ENCODE measurements at places on chromosomes 16 and 17.

GRCh38 chr16:11233727-11234376, 22.2 kb downstream of the SOCS1 start:
- peak; percentile 69 for DNase-seq

DNA sequence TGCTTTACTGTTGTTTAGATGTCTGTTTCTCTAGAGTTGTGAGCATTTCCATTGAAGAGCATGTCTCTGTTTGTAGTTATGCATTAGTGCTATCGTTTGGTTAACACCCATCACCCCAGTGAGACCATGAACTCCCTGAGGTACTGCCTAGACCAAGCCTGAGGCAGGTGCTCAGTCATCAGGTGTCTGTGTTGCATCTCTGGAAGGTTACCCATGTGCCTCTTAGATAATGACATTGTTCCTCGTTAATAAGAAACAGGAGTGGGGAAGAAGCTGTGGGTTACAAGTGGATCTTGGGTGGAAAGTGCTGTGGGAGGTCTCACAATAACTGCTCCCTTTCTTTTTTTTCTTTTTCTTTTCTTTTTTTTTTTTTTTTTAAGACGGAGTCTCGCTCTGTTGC, 18.3 kb downstream of the DNAJA3 start:
- DNase-seq, result no peak

DNA sequence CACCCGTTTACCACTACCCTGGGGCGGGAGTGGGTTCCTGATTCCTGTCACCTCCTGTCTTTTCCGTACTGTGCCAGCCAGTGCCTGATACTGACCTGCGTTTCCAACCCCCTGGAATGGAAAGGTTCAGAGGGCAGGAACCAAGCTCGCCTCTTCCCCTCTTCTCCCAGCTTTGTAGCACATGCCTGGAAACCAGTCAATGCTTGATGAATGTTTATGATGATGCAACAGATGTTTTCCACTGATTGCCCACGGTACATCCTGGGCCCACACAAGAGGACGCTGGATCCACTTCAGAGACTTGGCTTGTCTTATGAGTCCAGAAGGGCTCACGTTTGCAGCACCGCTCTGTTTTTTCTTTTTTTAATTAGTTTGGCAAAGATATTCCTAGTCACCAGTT, 262.0 kb downstream of the CPPED1 start:
- no peak for DNase-seq

- no peak for DNase-seq
These were observed 29.2 kb upstream of the FASN start for GRCh38 chr17:82127315-82127595.

- DNase-seq, result no peak
These were observed 1.4 kb upstream of the KRT28 start for GRCh38 chr17:40801157-40801556.

DNA sequence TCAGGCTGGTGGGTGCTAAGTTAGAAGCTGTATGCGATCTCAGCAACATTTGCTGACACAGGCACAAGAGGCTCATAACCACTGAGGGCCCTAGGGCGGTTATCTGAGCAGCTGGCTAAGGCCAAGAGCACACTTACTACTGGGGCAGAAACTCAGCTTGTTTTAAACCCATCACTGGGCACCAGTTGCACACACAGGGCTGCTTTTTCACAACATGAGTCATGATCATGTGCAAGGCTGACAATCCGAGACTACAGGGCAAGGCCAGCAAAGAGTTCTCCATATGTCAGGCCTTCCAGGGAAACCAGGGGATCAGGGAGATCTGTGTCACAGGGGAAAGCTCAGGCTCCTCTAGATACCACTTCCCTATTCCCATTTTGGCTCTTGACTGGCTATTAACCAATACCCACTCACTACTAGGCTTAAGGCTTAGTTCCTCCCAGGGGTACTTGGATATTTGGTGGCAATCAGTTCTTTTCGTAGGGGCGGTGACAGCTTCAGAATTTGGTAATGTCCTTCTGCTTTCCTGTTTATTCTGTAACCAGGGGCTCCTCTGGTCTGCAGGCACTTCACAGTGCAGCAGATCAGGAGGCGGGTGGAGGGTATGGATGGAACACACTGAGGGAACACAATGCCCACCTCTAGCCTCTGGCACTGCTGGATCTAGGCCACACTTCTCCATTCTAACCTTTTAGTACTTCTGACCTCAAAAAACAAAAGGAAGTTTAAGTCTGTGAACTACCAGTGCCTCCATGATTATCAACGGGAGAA, 44.9 kb upstream of the ERN1 start:
- DNase-seq, result peak; percentile 82

- DNase-seq, result peak; percentile 71
These were observed 93.4 kb downstream of the SSH2 start for GRCh38 chr17:29836643-29837042.

DNA sequence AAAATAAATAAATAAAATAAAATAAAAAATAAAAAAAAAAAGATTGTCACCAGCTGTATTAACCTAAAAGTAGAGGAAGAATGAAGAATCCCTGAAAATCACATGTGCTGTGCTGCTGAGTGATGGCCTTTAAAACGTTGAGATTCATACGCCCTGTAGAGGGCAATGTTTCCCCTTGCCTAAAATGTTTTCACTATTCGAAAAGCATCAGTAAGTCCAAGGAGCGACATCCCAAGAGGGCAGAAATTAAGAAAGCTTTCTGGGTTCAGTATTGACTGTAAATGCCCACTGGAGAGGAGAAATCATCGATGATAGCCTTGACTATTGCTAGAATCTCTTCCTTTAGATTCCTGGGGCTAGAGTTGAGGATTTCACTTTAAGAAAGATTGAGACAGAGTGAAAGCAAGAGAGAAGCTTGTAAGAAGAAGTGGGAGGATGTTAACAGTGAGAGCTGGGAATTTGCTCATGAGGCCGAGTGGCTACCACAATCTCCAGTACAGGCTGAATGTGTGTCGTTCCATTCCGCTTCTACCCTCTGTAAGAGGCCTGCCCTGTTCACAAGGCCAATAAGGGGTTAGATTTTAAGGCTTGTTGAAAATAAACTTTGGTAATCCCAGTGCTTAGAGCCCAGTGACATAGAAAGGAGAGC, 170.8 kb upstream of the FAM20A start:
- DNase-seq, result peak; percentile 73

- no peak for DNase-seq
These were observed 32.0 kb downstream of the LRRC75A start for GRCh38 chr17:16459855-16460550.

DNA sequence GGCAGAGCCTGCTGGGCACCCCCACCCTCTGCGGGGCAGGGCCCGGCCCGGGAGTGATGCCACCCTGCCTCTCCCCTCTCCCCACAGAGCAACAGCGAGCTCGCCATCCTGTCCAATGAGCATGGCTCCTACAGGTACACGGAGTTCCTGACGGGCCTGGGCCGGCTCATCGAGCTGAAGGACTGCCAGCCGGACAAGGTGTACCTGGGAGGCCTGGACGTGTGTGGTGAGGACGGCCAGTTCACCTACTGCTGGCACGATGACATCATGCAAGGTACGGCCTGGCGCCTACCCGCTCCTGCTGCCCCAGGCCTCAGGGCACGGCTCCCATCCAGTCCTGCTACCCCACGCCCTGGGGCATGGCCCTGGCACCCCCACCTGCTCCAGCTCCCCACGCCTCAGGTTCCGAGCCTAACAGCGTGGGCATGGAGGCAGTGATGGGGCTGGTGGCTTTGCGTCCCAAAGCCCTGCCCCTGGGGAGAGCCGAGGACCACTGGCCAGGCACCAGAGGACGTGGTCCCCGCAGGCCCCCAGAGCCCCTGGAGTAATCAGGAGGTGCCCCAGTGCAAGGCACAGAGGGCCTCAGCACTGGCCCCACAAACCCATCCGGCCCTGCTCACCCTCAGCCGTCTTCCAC, 38.4 kb downstream of the TSC2 start:
- DNase-seq, result no peak

GRCh38 chr17:18025241-18025944, 13.6 kb downstream of the ATPAF2 start:
- peak; percentile 73 for DNase-seq

DNA sequence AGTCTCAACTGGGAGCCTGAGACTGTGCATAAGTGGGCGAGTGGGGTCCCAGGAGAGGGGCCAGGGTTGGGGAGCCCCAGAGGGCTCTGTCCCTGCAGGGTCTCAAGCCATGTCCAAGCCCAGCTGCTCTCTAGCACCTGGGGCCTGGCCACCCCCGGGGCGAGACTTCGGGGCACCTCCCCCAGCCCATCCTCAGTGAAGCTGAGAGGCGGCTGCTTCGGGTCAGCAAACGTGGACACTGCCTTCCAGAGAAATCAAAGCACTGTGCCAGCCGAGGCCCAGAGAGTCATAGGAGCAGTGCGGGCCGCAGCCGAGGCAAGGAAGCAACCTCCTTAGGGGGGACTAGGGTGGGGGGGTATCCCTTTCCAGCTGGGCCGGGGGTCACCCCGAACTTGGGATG, 77.5 kb downstream of the ENGASE start:
- DNase-seq, result no peak

- no peak for DNase-seq
These were observed 35.2 kb downstream of the ANKRD11 start for GRCh38 chr16:89455178-89455577.

GRCh38 chr17:78653382-78653781, 76.2 kb upstream of the DNAH17 start:
- DNase-seq, result peak; percentile 42

- no peak for DNase-seq
These were observed 92.3 kb downstream of the WNT3 start for GRCh38 chr17:46726206-46726605.

GRCh38 chr17:81513753-81514488, 1.3 kb upstream of the ACTG1 start:
- DNase-seq, result peak; percentile 75

- DNase-seq, result no peak
These were observed 15.2 kb downstream of the TRAF7 start for GRCh38 chr16:2170587-2171435.

DNA sequence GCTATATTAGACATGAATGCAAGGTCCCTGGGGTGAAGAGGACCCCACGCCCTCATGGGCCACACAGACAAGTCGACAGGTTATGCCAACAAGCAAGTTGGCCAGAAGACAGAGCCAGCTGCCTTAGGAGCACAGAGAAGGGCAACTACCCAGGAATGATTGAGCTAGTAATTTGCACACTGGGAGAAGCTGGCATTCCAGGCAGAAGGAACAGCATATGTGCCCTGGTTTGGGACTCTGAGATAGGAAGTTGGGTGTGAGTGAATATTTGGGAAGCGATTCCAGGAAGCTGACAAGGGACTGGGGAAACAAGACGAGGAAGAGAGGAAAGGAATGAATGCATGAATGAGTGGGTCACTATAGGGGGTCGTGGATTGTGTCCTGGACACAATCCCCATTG, 203.7 kb upstream of the CDH5 start:
- no peak for DNase-seq

GRCh38 chr16:21982108-21982507, 18.8 kb downstream of the PDZD9 start:
- no peak for DNase-seq

DNA sequence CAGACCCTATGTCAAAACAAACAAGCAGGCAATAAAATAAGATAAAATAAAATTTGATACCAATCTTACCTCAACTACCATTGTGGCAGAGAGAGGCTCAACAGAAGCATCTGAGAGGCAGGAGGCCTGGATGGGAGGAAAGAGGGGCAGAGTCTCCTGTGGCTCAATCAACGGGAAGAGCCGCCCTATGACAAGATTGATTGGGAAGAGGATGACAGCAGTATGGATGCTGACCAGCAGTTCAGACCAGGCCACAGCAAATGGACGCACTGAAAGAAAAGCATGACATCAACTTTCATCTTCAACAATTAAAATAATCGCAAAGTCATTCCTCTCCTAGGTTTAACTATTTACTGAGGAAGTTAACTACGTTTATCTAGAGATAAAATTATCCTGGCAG, 47.4 kb downstream of the PKD1L3 start:
- DNase-seq, result no peak

GRCh38 chr16:76946879-76947278, 244.1 kb upstream of the MON1B start:
- no peak for DNase-seq

- DNase-seq, result no peak
These were observed 76.6 kb downstream of the BMERB1 start for GRCh38 chr16:15510992-15511391.

GRCh38 chr16:49857423-49858181, 1.7 kb upstream of the ZNF423 start:
- no peak for DNase-seq

DNA sequence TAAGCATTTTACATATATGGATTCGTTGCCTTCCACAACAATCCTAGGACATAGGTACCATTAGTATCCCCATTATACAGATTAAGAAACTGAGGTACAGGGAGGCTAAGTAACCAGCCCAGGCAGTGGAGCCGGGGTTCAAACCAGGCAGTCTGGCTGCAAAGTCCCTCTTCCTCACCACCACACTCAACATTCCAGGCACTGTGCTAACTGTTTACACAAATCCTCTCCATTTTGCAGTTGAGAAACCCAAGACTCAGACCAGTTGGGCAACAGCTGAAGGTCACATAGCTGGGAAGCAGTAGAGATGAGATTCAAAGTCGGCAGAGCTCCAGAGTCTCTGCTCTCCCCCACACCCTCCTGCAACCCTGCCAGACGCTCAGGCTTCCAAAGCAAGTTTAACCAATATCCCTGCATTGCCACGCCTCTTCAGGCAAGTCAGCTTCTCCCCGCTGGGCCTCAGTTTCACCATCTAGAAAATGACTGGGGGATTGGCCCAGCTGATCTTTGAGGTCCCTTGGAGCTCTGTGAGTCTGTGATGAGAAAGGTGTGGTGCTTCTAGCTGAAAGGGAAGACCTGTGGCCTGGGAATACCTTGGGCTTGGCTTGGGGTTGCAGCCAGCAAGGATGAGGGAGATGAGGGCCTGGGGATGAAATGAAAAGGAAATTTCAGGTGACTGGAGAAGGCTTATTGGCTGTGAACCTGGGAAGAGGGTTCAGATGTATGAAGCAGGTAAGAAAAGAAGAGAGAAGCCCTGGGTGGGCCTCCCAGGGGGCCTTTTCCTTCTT, 14.0 kb downstream of the CCR7 start:
- peak; percentile 98 for DNase-seq

DNA sequence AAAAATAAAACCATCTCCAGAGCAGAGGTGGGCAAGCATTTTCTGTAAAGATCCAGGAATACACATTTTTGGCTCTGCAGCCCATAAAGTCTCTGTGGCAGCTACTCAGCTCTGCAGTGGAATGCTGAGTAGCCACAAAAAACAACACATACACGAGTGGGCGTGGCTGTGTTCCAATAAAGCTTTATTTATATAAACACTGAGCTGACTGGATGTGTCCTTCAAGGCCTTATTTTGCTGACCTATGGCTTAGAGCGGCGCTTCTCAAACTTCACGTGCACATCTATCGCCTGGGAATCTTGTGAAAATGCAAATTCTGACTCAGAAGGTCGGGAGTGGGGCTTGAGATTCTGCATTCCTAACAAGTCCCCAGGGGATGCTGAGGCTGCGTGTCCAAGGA, 39.7 kb downstream of the XYLT1 start:
- DNase-seq, result no peak

DNA sequence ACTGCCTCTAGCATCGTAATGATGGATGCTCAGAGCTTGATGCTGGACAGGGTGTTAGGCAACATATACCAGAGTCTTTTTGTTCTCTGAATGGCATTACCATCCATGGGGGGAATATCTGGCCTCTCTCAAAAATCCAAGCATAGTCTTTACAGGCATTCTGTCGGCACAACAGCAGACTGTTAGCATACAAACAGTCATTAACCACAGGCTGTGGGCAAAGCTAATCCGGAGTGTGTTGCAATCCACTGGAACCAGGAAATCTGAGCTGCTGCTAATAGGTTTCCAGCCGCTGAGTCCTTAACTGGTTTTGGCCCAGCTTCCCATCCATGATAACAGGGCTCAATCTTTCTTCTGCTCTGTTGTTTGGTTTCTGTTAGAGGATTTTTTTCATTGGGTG, 371.9 kb downstream of the HS3ST3B1 start:
- peak; percentile 77 for DNase-seq

GRCh38 chr16:14196539-14196938, 125.4 kb downstream of the MRTFB start:
- no peak for DNase-seq
